ENCODE measurements at places on chromosomes 1 and 21.

DNA sequence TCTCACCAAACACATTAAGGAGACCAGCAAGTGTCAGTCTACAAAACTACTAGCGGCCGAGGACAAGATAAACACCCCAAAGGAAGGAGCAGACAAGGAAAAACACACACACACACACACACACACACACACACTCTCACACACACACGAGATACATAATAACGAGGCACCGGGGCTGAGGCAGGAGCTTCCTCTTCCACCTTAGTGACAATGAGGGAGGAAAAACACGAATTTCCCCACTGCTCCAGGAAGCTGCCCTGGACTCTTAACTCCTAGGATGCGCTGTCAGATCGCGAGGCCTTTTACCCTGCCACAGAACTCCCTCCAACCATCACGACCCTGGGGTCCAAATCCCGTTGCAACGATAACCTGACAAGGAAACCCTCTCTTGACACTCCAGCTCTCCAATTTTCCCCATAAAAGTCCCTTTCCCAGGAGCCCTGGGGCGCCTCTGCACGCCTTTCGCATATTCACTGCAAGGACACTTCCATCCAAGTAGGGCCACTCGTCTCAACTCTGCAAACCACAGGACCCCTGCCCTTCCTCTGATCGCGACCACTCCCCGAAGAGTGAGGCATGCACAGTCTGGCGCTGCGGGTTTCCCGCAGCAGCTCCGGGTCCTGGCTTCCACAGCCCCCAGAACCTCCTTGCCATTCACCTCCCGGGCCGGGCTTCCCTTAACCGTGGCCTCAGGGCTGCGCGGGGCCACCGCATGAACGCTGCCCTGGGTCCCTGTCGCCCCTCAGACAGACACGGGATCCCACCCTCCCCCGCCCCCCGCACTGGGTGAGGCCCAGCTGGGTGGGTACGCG, 581 bp downstream of the ETV3 start:
- no peak for DNase-seq

DNA sequence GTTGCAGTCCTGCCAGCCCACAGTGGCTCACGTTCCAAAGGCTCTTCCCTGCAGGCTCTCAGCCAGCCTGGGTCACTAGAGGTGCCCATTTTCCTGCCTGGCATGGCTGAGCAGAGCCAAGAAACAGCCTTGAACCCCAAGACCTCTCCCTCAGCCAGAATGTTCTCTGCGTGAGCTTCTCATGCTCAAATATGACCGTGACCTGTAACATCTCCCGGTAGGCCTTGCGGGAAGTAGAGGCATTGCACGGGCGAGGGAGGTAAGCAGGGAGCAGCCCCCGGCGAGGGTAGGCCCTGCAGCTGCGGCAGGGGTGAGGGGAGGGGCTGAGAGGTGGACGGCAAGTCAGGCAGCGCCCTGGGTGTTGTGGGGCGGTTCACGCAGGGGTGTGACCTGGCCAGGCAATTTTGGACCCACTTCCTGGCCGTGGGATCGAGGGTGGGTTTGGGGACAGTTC, 20.0 kb downstream of the RRP1 start:
- no peak for DNase-seq

- no peak for DNase-seq
Observed at GRCh38 chr21:27372381-27372780, 405.5 kb upstream of the ADAMTS5 start.

GRCh38 chr1:200452850-200453552, 43.2 kb upstream of the ZNF281 start:
- no peak for DNase-seq

DNA sequence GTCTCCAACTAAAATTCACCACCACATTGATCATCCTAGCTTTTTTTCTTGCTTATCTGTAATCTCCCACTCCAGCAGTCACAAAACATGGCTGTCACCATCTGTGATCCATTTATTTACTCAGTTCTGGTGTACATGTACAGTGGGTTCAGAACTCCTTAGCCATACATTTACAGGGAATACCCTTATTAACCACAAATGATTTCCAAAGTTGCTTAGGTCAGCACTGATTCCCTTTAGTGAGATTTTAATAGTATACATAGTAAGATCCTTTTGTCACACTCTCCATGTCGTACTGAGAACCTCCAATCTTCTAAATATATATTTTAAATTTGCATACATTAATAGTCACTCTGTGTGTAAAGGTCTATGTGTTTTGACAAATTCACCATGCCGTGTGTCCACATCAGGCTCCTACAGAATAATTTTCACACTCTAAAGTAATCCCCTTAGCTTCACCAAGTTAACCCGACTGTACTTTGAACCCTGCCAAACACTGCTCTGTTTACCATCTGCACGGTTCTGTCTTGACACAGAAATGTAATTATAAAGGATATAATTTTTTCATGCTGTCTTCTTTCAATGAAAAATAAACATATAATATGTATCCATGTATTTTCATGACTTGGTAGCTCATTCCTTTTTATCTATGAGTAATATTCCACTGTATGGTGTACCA, 473.6 kb upstream of the ZP4 start:
- no peak for DNase-seq

GRCh38 chr1:220453371-220453770, 74.6 kb upstream of the MARK1 start:
- DNase-seq, result no peak

DNA sequence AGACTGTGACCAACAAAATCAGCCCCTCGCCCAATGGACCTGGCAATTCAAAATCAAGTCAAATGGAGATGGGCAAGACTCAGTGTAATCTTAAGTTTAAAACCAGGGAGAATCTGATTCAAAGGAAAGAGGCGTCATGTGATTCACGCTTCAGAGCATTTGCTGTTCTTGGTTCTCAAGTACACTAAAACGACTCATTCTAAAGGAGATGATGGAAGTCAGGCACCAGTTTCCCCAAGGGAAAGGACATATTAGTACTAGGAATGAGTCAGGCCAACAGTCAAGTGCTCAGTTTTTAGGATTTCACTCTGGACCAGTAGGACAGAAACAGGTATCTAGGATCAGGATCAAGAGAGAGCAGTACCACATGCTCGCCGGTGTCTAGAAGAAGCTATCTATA, 429.6 kb downstream of the PLPP3 start:
- no peak for DNase-seq

Data from CD4-positive, alpha-beta memory T cell (primary cell).